CD8-positive, alpha-beta memory T cell (primary cell): ENCODE measurements at places on chromosomes 5 and 9.
A peak's percentile ranks its signal among the peaks of the same experiment; 100 is the strongest.

- DNase-seq = no peak
- H3K4me1 ChIP-seq = peaks cover 10% of the 10 kb centered on the region
- no peaks in the 10 kb centered on the region for H3K36me3 ChIP-seq
- no peak overlapping the region for H3K4me3 ChIP-seq
- H3K27me3 ChIP-seq = no peaks in the 10 kb centered on the region
These were observed 76.0 kb downstream of the ANKRD33B start for GRCh38 chr5:10639846-10640368.

GRCh38 chr9:135146766-135147473 lies 59.5 kb downstream of the OLFM1 start:
- no peak overlapping the region for H3K27ac ChIP-seq
- H3K4me3 ChIP-seq = no peak overlapping the region
- no peaks in the 10 kb centered on the region for H3K36me3 ChIP-seq
- no peaks in the 10 kb centered on the region for H3K27me3 ChIP-seq

DNA sequence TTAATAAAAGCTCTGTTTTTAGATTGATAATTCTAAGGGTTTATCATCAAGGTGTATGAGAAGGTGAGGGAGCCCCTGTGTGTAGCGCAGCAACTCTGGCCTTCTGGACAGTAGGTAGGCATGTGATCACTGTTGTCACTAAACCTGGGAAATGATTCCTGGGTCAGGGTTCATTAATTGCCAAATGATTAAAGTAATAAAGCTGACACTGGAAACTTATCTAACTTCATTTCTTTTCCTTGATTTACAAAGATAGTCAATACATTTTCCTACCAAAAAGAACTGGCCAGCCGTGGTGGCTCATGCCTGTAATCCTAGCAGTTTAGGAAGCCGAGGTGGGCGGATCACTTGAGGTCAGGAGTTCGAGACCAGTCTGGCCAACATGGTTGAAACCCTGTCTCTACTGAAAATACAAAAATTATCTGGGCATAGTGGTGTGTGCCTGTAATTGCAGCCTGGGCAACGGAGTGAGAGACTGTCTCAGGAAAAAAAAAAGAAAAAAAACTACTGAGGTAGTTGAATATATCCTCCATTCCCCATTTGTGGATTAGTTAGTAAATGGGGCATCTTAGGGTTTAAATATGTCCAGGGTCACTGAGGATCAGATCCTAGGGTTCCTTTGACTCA lies 2.4 kb downstream of the EHMT1 start:
- H3K27ac ChIP-seq = no peak overlapping the region
- no peak overlapping the region for H3K4me3 ChIP-seq
- DNase-seq = no peak
- no peaks in the 10 kb centered on the region for H3K27me3 ChIP-seq
- peaks cover 40% of the 10 kb centered on the region for H3K4me1 ChIP-seq
- no peaks in the 10 kb centered on the region for H3K36me3 ChIP-seq

- no peaks in the 10 kb centered on the region for H3K27me3 ChIP-seq
- DNase-seq = no peak
- H3K4me3 ChIP-seq = no peak overlapping the region
- H3K4me1 ChIP-seq = no peaks in the 10 kb centered on the region
- H3K36me3 ChIP-seq = no peaks in the 10 kb centered on the region
These were observed 268.8 kb upstream of the WWC1 start for GRCh38 chr5:168022446-168023169.

GRCh38 chr9:125360601-125361000 lies 99.0 kb downstream of the GAPVD1 start:
- H3K27ac ChIP-seq = no peak overlapping the region
- H3K36me3 ChIP-seq = peaks cover 55% of the 10 kb centered on the region
- no peaks in the 10 kb centered on the region for H3K27me3 ChIP-seq

DNA sequence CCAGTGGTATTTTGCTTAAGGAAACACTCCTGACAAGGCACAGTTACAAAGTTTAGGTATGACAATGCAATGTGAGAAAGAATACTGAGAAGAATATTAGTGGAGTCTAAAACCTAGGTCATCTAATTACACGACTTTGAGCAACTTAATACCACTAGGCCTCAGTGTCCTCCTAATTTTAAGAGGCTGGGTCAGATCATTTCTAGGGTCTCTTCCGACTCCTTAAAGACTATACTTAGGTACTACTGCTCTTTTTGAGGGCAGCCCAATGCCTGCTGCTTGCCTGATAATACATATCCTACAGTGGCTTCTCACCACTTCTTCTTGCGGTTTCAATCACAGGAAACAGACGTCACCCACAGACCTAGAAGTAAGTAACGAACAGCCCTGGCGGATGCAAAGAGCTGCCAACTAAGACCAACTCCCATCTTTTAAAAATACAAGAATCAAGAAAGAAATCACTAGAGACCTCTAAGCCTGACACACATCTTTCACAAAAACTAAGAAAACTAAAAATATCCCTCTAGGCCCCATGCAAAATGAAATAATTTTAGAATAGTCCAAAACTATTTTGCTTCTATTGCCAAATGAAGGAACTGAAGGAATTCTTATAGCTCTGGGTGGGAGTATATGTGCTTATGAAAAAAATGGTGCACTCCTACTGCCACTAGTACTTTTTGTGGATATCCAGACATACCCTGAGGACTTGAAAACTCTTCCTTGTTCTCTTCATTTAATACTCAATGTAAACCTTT lies 13.1 kb downstream of the DIAPH1 start:
- H3K36me3 ChIP-seq = no peaks in the 10 kb centered on the region
- peaks cover 90% of the 10 kb centered on the region for H3K4me1 ChIP-seq
- H3K4me3 ChIP-seq = peak overlapping the region; percentile 33
- peak overlapping the region; percentile 67 for H3K27ac ChIP-seq

DNA sequence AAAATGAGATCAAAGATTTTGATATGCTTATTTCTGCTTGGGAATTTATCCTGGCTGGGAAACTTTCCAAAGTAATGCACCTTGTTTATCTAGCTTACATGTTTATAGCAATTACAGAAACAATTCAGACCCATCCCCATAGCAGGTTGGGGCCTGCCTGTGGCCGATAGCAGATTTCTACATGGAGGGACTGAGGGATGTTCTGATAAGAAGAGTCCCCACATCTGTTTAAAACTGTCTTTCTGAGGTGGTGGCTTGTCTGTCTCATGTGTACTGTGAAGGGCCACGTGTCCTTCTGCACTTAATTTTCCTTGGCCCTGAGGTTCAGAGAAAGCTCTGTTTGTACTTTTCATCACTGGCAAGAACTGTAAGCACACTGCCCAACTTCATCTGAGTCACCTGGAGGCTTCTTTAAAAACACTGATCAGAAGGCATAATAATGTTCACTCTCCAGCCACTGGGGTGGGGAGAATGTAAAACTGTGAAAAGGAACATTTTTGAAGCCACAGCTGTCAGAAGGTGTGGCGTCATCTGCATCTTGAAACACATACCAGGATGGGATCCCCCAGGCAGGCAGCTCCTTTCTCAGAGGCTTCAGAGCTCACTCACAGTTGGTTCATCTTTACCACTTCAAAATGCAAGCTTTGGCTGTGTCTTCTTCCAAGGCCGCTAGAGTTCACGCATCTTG lies 80.3 kb downstream of the MAP1B start:
- H3K27ac ChIP-seq = no peak overlapping the region
- H3K27me3 ChIP-seq = no peaks in the 10 kb centered on the region
- no peak overlapping the region for H3K4me3 ChIP-seq
- no peaks in the 10 kb centered on the region for H3K36me3 ChIP-seq
- H3K4me1 ChIP-seq = no peaks in the 10 kb centered on the region

DNA sequence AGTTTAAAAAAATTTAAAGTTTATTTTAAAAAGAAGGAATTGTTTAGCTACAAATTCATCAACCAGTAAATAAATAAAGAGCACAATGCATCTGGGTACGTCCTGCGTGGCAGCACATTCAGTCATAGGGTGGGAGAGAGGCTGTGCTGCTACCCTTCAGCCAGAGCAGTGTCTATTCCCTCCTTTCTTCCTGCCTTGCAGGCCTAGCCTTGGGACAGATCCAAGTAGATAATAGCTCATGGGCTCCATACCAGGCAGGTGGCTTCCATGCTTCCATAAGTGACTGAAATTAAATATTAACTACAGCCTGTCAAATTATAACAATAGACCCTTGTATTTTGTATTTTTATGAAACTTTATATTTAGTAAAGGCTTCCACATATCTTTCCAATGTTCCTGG lies 408.3 kb upstream of the RGMB start:
- no peak for DNase-seq
- H3K27ac ChIP-seq = no peak overlapping the region
- H3K4me3 ChIP-seq = no peak overlapping the region
- no peaks in the 10 kb centered on the region for H3K27me3 ChIP-seq
- no peaks in the 10 kb centered on the region for H3K4me1 ChIP-seq

GRCh38 chr5:73442996-73443627 lies 5.5 kb downstream of the FOXD1 start:
- no peaks in the 10 kb centered on the region for H3K36me3 ChIP-seq
- DNase-seq = no peak
- peaks cover 82% of the 10 kb centered on the region for H3K27me3 ChIP-seq

GRCh38 chr9:88711719-88712118 lies 176.7 kb downstream of the NXNL2 start:
- DNase-seq = no peak
- H3K27ac ChIP-seq = no peak overlapping the region
- H3K4me1 ChIP-seq = no peaks in the 10 kb centered on the region
- H3K27me3 ChIP-seq = no peaks in the 10 kb centered on the region
- no peak overlapping the region for H3K4me3 ChIP-seq

DNA sequence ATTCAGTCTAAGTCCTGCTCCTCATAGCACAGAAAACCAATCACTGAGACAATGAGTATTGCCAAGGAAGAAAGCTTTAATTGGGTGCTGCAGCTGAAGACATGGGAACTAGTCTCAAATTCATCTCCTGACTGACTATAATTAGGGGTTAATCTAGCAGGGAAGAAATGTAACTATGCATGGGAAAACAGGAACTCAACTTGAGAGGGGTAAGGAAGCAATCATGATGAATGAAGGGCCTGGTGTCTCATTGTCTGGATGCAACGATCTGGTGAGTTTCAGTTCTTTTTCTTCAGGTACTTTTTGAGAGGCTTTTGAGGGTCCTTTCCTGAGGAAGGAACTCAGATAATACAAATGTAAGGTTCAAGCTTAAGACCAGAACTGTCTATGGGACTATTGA lies 24.0 kb upstream of the OCLN start:
- DNase-seq = no peak
- no peaks in the 10 kb centered on the region for H3K36me3 ChIP-seq
- H3K4me3 ChIP-seq = no peak overlapping the region
- H3K27ac ChIP-seq = no peak overlapping the region

DNA sequence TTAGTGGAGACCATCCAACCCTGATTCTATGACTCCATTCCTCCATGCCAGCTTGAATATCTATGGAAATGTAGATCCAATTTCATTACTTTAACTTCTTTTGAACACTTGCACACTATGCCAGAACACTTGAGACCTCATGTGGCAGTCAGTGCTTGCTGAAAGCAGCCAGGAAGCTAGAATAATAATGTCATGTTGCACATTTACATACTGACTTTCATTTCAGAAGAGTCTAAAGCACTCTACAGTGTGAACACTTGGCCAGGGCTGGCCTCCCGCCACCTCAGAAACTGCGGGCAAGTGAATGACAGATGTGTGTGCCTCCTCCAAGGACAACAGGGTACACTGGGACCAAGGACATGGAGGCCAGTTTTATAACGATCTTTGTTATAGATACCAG lies 97.3 kb downstream of the SLF1 start:
- H3K4me3 ChIP-seq = no peak overlapping the region
- H3K27ac ChIP-seq = no peak overlapping the region
- no peaks in the 10 kb centered on the region for H3K27me3 ChIP-seq
- no peak for DNase-seq

GRCh38 chr5:149760854-149761187 lies 30.7 kb downstream of the PPARGC1B start:
- H3K36me3 ChIP-seq = no peaks in the 10 kb centered on the region
- H3K4me1 ChIP-seq = no peaks in the 10 kb centered on the region
- H3K27me3 ChIP-seq = no peaks in the 10 kb centered on the region
- no peak overlapping the region for H3K27ac ChIP-seq

- H3K27me3 ChIP-seq = no peaks in the 10 kb centered on the region
- H3K36me3 ChIP-seq = no peaks in the 10 kb centered on the region
- H3K4me1 ChIP-seq = no peaks in the 10 kb centered on the region
- H3K27ac ChIP-seq = no peak overlapping the region
- no peak for DNase-seq
These were observed 26.2 kb downstream of the PPARGC1B start for GRCh38 chr5:149756354-149756753.

DNA sequence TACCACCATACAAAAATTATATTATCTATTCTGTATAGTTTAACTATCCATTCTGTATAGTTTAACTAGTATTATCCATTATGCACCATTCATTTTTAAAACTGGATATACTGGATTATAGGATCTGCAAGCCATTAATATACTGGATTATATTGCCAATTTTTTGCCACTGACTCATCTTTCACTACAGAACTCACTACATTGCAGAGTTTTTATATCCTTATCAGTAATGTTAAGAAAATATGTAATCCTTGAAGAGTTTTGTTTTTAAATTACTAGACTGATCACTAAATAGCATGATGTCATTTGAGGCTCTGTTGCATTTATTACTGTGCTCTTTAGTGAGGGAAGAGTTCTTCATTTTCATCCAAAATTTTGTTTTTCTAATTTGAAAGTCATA lies 109.8 kb upstream of the SNX2 start:
- H3K27ac ChIP-seq = no peak overlapping the region
- no peaks in the 10 kb centered on the region for H3K4me1 ChIP-seq
- no peaks in the 10 kb centered on the region for H3K36me3 ChIP-seq
- H3K4me3 ChIP-seq = no peak overlapping the region
- DNase-seq = no peak

DNA sequence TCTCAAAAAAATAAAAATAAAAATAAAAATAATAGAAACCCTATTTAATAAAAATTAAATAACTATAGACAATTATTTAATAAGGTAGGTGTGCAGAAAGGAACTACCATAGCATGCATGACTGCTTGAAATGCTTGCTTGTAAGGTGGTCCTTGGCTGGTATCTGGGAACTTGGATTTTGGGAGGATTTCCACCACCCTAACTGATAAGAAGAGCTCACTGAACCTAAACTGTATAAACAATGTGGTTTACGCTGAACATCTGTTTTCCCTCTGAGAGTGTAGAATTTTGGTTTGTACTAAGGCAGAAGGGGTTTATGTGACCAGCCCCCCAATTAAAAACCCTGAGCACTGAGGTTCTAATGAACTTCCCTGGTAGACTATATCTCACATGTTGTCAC lies 31.2 kb downstream of the CPLANE1 start:
- H3K36me3 ChIP-seq = no peaks in the 10 kb centered on the region
- DNase-seq = no peak
- no peak overlapping the region for H3K27ac ChIP-seq
- H3K4me1 ChIP-seq = peaks cover 6% of the 10 kb centered on the region
- H3K4me3 ChIP-seq = no peak overlapping the region
- no peaks in the 10 kb centered on the region for H3K27me3 ChIP-seq

- H3K4me3 ChIP-seq = no peak overlapping the region
- no peaks in the 10 kb centered on the region for H3K4me1 ChIP-seq
These were observed 181.2 kb upstream of the GPR151 start for GRCh38 chr5:146697211-146697610.
